Choroid plexus epithelial cell (primary cell): ENCODE measurements at places on chromosomes 13 and 19.

DNA sequence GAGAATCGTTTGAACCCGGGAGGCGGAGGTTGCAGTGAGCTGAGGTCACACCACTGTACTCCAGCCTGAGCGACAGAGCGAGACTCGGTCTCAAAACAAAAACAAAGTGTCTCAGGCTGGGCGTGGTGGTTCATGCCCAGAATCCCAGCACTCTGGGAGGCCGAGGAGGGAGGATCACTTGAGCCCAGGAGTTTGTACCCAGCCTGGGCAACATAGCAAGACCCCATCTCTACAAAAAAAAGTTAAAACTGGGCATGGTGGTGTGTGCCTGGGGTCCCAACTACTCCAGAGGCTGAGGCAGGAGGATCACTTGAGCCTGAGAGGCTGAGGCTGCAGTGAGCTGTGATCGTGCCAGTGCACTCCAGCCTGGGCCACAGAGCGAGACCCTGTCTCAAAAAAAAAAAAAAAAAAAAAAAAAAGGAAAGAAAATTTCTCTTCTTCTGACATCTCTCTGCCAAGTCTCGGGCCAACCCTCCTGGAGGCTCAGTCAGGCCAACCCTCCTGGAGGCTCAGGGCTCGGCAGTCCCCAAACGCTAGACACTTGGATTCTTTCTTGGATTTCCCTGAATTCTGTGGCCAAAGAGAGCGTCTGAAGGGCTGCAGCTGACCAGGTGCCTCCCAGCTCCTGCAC, 26.3 kb downstream of the ARID3A start:
- no peak for DNase-seq

- DNase-seq = no peak
These were observed 176.2 kb downstream of the FOXO1 start for GRCh38 chr13:40490086-40490758.

GRCh38 chr19:37899966-37900365, 6.4 kb downstream of the WDR87 start:
- DNase-seq = no peak

- no peak for DNase-seq
These were observed 5.3 kb upstream of the INSL3 start for GRCh38 chr19:17826508-17827056.

GRCh38 chr13:111973605-111974340, 93.2 kb upstream of the SOX1 start:
- DNase-seq = no peak

- DNase-seq = no peak
These were observed 1.2 kb downstream of the PLEKHA4 start for GRCh38 chr19:48867123-48867745.
